ENCODE measurements at places on chromosomes 7 and 10.

DNA sequence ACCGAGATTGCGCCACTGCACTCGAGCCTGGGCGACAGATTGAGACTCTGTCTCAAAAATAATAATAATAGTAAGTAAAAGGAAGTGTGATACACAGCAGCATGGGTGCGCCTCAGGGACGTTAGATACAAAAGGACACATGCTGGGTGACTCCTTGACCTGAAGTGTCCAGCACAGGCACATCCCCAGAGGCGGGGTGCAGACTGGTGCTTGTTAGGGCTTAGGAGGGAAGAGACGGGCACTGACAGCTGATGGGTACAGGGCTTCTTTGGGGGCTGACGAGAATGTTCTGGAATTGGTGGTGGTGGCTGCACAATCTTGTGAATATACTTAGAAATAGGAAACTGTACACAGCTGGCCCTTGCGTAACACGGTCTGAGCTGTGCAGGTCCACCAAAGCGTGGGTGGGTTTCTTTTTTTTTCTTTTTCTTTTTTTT, 61.8 kb upstream of the DNAJB6 start:
- no peak for DNase-seq

DNA sequence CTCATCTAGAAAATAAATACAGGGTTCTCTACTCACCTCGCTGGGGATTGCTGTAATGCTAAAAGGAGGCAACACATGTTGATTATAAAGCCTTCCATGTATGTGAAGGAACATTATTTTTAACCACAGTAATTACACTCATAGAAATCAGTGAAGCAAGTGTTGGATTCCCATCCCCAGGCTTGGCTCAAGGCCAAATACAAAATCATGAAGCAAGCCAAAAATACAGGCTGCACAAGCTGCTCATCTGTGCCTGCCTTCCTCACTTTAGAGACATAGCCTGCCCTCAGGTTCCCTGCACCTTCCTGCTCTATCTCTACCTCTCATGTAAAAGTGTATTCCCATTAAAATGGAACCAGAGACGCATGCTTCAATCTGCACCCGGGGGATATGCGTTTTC, 1077.1 kb upstream of the C7orf33 start:
- DNase-seq, result no peak

DNA sequence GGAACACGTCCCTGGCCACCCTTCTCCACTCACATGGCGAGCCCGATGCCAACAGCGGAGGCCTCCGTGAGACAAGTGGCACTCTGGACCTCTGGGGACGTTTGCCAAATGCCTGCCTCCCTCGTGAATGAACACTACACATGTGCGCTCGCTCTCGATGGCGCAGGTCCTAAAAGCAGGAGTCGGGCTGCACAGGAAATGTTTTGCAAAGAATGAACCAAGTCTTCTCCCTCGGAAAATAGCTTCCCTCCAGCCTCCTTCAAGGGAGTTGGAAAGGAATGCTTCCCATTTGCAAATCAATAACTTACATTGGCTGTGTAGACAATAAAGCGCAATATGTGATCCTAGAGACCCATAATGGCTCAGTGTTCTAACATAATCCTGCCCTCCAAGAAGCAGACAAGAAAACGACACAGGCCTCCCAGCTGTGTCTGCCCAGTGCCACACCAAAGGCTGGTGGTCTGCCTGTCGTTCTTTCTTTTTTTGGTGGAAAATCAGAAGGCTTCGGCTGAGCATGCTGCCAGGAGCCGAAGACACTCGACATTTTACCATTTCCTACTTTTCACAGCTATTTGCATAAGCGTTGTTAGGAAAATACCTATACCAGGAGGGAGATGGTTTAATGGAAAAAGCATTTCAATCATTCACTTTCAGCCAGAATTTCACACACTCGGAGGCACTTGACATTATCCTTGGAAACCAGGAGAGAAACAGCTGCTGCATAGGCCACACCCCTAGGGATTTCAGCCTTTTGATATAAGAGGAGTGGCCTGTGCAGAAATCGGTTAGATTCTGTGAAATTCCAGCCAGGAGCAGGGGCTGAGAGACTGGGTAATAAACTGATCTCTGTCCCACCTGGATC, 38.4 kb downstream of the ATXN7L1 start:
- no peak for DNase-seq

GRCh38 chr10:2782950-2783349, 284.4 kb upstream of the PFKP start:
- no peak for DNase-seq

GRCh38 chr7:150968734-150969372, 9.3 kb downstream of the KCNH2 start:
- DNase-seq, result no peak

DNA sequence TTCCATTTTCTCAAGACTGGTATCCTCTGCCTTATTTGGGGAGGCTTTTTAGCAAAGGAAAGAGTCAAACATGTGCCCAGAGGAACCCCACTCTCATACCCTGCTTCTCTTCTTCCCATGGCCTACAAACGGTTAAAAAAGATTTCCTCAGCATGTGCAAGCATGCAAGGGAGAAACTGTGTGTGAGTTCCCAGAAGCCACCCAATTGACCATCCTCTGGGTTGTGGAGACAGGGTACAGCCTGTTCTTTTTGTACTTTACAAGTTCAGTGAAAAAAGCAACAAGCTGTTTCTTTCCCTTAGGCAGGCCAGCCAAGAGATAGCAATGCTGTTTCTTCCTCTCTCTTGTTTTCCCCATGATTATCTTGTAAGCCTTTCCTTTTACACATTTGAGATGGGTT, 68.8 kb upstream of the MTPN start:
- DNase-seq, result no peak

GRCh38 chr7:422191-422885, 97.3 kb downstream of the PDGFA start:
- no peak for DNase-seq

GRCh38 chr10:13911821-13912520, 325.2 kb downstream of the PRPF18 start:
- DNase-seq, result no peak

- DNase-seq, result no peak
Observed at GRCh38 chr7:26370011-26370410, 78.3 kb downstream of the SNX10 start.

- DNase-seq, result no peak
Observed at GRCh38 chr7:152121432-152121831, 96.0 kb downstream of the GALNT11 start.

DNA sequence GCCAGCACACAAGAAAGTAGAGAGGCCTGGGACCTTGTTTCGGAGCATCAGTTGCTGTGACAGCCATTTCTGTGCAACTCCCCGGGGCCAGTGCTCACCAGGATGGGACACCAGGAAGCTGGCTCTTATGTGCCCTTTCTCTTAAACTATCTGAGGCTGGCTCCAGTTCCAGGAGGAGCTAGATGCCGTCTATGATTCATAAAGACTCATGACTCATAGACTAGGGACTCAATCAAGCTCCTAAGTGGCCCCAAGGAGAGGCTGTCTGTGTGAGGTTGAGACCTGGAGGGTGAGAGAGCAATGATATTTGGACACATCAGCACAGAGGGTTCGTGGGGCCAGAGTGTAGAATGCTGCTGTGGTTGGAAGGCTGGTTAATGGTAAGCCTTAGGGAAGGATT, 580.1 kb downstream of the CCSER2 start:
- no peak for DNase-seq

DNA sequence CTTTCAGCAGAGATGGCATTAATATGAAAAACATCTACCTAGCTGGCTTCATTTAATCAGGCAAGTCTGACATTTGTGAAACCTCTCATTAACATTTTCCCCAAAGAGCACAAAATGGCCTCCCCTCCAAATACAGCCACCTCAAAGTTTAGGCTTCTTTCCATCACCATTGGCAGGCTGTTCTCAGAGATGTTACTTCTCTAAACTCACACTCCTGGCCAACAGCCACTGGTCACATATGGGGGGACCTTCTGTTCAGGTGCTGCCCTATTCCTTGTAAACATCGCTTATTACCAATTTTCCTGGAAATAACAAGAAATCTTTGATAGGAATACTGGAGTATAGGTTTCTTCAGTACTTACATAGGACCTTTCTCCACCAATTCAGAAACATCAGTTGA, 69.5 kb downstream of the GBF1 start:
- no peak for DNase-seq

- no peak for DNase-seq
Observed at GRCh38 chr7:36387435-36388231, 2.0 kb upstream of the ANLN start.

GRCh38 chr7:95614442-95614940, 18.2 kb upstream of the PDK4 start:
- DNase-seq, result no peak

GRCh38 chr7:3065724-3066143, 22.1 kb upstream of the CARD11 start:
- DNase-seq, result peak; percentile 24

- DNase-seq, result no peak
Observed at GRCh38 chr10:1650542-1651269, 86.6 kb downstream of the ADARB2 start.

DNA sequence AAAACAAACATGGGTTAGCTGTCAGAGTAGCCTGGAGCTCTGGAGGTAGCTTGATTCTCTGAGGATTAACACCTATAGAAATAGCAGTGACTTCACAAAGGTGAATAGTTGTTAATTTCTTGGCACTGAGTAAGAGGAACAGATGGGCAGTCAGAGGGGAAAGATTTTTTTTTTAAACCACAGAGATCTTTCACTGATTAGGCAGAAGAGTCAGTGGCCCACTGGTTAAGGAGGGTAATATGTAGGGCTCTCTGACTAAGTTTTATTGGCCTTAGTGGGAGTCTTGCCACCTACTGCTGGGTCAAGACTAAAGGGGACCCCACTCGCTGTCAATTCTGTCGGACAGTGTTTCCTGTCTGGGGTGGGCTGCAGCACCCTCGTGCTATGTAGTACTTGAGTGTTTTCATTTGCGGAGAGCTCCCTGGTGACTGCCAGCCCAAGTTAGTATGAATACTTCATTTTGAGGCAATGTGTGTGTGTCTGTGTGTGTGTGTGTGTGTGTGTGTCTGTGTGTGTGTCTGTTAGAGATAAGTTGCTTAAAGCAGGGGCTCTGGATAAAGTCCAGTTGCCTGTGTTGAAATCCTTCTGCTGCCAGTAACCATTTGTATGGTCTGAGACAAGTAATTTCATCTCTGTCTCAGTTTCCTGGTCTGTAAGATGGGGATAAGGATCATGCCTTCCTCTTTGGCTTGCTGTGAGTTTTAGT, 145.2 kb downstream of the ARID5B start:
- DNase-seq, result no peak

DNA sequence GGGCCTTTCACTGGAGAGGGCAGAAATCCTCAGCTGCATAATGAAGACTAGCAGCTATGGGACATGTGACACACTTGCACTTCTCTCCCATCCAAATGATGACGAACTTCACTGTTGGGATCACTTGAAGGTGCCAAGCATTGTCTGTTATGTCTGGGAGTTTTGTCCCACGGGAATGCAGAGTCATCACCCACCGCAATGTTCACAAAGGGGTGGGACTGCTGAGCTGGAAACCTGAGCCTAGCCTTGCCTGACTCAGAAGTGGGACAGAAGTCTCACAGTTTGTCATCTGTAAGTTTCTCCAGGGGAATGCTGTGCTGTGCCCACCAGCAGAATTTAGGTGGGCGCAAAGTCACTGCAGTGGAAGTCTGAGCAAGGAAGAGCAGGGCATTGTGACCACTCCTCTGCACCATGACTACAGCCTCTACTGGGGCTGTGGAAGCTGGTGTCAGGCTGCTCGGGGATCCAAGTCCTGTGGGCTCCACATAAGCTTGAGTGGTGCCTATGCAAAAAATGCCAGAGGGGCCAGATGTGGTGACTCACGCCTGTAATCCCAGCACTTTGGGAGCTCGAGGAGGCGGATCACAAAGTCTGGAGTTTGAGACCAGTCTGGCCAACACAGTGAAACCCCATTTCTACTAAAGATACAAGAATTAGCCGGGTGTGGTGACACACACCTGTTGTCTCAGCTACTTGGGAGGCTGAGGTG, 472.0 kb upstream of the CNTNAP2 start:
- DNase-seq, result no peak

- DNase-seq, result no peak
Observed at GRCh38 chr10:59580026-59580863, 129.4 kb downstream of the SLC16A9 start.

GRCh38 chr10:63744060-63744941, 223.1 kb downstream of the REEP3 start:
- DNase-seq, result no peak

DNA sequence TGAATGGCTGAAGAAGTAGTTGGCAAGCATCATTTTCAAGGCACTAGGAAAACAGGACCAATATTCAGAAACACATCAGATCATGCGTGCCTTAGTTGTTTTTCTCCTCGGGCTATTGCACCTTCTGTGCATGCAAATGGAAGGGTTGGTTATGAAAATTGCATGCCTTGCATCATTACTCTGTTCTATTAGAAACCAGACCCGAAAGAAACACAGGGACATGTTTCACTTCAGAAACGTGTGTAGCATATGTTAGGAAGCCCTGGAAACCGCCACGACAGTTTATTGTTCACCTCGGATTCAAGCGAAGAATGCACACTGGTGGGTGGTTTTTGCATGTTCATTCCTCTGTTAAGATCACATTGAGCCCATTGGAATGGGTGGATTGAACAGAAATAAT, 214.7 kb downstream of the FRMD4A start:
- no peak for DNase-seq

GRCh38 chr7:149733131-149733923, 40.1 kb downstream of the ZNF467 start:
- DNase-seq, result no peak

GRCh38 chr7:105325216-105325904, 63.4 kb downstream of the SRPK2 start:
- DNase-seq, result no peak

GRCh38 chr7:74573512-74573911, 84.0 kb upstream of the GTF2I start:
- no peak for DNase-seq

- no peak for DNase-seq
Observed at GRCh38 chr7:102874166-102874829, 38.5 kb upstream of the LRRC17 start.

GRCh38 chr10:43417950-43418768, 9.2 kb upstream of the HNRNPF start:
- DNase-seq, result no peak

GRCh38 chr7:55214707-55215106, 150.4 kb upstream of the LANCL2 start:
- DNase-seq, result no peak

DNA sequence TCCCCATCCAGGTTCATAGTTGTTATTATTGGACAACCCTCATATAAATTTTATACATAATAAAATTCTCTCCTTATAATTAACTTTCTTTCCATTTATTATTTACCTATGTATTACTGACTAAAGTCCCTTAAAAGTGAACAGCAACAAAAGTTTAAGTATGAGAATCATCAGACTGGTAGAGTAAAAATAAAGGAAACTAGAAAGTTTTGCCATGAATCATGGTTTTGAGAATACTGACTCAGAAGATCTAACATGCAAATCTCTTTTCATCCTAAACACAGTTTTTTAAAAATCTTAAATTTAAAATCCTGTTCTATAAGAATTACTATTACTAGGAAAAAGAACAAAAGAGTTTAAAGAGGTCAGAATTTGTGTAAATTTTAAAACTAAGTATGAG, 32.1 kb downstream of the HERC4 start:
- no peak for DNase-seq

- DNase-seq, result no peak
Observed at GRCh38 chr10:124200011-124200410, 106.6 kb upstream of the CHST15 start.
